T-helper 2 cell (primary cell): ENCODE measurements at places on chromosomes 12 and 14.
A peak's percentile ranks its signal among the peaks of the same experiment; 100 is the strongest.

GRCh38 chr14:33475623-33476022 lies 475.3 kb downstream of the EGLN3 start:
- DNase-seq: no peak

DNA sequence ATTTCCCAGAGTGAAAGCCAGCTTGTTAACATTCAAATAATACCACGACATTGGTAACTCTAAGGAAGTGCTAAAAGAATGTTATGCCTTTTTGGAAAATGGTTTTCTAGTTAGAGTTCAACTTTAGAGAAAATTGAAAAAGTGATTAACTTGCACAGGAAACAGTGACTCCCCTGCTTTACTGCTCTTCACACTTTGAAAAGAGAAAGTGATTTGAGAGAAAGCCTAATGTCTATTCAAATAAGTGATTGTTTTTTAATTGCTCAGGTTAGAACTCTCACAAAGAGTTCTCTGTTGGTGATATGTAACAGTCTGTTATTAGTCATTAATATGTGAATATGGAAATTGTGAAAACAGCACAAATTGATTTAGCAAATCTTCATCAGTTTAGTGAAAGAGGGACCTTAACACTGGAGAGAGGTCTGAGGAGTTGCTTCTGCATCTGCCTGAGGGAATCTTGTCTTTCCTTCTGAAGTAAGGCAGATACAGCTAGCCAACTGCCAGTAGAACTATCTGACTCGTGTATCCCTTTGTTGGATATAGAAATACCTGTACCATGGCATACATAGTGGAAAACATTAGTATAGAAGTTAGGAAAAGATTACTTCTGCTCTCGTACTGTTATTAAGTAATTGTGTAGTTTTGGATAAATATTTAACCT lies 25.5 kb downstream of the ATF7IP start:
- peak; percentile 64 for DNase-seq

GRCh38 chr12:3453206-3453989 lies 37.6 kb upstream of the PRMT8 start:
- no peak for DNase-seq

DNA sequence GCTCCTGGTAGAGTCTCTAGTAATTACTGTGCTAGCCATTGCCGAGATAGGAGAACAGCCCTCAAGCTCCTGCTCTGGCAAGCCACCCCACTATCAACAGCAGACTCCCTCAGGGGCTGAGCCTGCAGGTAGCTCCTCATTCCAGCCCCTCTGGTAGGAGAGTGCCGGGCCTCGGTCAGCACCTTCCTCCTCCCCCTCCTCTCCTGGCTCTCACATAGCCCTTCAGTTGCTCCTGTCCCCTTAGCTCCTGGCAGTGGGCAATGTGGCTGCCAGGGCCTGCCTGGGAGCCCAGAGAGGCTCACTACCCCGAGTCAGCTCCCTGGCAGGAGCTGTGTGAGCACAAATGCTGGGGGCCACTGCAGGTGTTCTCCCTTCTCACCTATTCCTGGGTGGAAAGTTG lies 52.0 kb downstream of the IQSEC3 start:
- no peak for DNase-seq

- no peak for DNase-seq
Observed at GRCh38 chr12:82740129-82741000, 53.7 kb downstream of the TMTC2 start.

DNA sequence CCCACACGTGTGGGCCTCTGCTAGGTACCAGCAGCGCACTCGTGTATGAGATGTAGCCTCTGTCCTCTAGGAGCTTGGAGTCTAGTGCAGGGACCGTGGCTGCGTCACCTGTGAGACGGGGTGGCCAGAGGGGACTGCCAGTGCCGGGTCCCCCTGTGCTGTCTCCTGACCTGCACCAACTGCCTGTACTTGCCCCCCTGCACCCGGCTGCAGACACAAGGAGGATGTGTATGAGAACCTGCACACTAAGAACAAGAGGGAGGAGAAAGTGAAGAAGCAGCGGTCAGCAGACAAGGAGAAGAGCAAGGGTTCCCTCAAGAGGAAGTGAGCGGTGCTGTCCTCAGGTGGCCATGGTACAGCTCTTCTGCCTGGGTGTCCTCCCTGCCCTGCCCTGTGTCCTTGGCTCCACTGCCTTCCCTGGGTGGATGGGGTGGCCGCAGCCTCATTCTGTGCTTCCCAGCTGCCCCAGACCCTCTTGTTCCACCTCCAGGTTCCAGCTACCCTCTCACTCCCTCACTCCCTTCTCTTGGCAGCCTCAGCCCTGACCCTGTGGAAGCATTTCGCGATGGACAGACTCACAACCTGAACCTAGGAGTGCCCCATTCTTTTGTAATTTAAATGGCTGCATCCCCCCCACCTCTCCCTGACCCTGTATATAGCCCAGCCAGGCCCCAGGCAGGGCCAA lies 9.6 kb downstream of the PTPN6 start:
- peak; percentile 89 for DNase-seq

DNA sequence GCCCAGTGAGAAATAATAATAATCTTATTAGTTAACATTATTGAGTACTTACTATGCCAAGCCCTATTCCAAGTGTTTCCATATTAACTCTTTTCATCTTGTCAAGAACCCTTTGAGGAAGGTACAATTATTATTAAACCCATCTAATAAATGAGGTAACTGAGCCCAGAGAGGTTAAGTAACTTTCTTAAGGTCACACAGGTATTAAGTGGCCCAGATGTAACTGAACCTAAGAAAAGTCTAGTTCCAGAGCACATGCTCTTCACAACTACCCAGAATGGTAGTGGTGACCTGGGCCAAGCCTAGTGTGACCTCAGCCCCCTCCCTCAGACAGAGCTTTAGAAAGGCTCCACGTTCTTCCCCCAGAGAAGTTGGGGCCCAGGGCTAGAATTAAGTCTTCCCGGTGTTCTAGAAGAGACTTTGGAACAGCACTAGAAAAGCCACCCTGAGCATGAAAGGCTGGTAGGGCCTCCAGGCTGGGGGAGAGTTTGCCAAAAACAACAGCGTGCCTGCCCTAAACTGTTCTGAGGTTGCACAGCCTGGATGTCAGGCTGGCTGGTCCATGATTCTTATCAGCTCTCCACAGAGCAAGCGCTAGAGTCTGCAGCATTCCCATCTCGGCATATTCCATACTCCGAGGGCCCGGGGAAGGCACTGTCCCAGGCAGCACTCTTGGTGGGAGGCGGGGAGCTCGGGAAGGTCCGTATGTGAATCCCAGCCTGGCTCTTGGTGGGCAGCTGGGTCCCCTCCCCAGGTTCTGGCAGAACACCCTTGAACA lies 41.3 kb upstream of the CTDSP2 start:
- no peak for DNase-seq

DNA sequence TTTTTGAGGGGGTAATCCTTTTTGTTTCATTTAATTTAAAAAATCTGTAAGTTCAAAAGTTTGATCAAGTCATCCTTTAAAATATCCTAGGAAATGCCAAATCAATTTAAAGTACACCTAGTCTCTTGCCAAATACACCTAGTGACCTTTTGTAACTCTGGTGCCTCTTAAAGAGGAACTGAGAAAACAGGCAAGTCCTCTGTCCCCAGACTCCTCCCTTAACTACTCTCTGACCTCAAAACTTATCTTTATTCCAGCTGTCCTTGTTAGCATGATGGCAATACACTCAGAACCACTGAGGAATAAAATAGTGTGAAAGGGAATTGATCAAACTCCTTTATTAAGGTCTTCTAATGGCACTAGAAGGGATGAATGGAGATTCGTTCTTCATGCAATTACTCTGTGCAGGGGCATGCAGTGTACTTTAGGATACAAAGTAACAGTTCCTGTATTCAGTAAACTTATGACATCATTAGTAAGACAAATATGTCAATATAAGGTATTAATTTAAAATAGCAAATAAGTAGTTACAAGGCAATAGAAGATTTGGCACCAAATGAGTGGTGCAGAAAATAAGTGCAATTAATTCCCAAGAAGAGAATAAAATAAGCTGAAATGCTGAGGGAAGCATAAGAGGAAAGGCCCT lies 3.3 kb downstream of the FAR2 start:
- DNase-seq: no peak

- no peak for DNase-seq
Observed at GRCh38 chr12:34286934-34287333, 264.6 kb downstream of the ALG10 start.

GRCh38 chr14:67622675-67623074 lies 3.0 kb downstream of the ARG2 start:
- peak; percentile 61 for DNase-seq

DNA sequence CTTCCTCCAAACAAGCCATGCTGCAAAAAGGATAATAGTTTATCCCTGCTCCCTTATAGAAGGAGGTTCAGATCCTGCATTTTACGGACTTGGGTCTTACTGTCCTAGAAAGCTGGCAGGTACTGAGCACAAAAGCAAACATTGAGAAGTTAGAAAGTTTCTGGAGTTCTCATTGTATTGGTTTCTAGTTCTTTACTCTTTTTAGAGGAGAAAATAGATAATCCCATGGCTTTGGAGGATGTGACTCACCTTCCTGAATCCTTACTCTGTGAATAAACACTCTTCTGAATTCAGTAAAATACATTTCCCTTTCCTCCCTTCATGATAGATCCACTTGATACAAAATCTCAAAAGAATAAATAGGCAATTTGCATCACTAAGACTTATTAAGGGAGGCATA lies 188.9 kb downstream of the NPAS3 start:
- DNase-seq: no peak

- DNase-seq: no peak
Observed at GRCh38 chr12:111842556-111843396, 748 bp downstream of the MAPKAPK5 start.

- DNase-seq: peak; percentile 92
Observed at GRCh38 chr14:38074754-38075153, 132.9 kb upstream of the SSTR1 start.

DNA sequence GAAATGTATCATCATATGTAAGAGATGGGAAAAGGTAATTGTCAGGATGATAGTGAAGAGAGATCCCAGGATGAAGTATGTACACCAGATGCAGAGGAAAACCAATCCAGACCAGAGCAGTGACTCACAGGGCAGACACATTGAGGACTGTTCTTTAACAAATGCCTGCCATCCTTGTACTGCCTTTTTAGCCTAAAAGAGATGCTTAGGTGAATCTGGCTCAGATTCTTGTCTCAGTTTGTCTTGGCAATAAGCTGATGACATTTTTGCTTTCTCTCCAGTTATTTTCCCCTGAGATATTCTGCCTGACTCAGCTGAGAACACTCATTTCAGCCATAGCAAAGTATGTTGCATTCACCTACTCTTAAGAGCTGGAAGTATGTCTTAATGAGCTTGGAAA lies 405.3 kb upstream of the USP15 start:
- no peak for DNase-seq

DNA sequence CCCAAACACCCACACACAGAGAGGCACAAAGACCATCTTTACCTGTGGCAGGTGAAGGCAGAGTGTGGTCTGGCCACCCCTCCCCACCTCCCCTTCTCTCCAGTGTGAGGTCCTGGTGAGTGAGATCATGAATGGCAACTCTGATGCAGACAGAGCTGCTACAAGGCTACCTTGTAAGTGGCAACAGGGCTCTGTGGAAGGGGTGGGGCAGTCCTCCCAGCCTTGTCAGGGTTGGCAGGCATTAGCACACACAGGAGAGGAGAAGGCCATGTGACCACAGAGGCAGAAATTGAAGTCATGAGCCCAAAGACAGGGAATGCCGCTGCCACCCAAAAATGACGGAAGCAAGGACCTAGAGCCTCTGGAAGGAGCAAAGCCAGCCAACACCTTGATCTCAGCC lies 30.7 kb downstream of the VWF start:
- no peak for DNase-seq

DNA sequence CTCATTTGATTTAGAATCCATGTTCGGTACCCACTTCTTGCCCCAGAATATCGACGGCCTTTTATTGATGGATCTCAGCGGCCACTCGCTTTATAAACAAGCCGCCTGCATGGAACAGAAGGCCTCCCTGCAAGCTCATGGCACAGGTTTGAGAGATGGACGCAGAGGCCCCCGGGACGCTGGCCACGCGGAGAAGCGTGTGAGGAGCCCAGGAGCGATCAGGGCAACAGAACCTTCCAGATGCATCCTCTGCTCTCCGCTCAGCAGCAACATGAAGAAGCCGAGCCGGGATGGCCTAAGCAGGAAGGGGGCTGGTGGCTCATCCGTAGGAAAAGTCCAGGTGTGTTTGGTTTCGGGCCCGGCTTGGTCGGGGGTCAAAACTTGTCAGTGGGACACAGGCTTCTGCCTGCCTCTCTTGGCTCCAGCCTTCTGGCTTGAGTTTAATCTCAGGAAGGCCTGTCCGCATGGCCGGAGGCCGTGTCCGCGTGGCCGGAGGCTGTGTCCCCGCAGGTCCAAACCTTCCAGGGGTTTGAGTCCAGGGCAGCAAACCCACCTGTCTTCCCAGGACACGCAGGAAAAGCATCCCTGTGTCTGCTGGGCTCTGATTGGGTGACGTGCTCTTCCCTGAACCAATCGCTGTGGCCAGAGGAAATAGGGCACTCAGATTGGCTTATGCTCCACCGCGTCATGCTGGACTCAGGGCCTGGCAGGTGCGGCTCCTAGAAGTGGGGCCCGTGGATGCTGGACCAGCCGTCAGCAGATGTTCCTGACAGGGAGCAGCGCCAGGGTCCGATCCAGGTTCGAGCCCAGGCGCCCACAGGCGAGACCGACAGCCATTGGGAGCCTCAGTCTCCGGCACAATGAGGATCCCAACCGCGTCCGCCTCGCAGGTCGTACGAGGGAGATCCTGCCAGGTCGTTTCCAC lies 65.0 kb downstream of the GALNT9 start:
- no peak for DNase-seq

DNA sequence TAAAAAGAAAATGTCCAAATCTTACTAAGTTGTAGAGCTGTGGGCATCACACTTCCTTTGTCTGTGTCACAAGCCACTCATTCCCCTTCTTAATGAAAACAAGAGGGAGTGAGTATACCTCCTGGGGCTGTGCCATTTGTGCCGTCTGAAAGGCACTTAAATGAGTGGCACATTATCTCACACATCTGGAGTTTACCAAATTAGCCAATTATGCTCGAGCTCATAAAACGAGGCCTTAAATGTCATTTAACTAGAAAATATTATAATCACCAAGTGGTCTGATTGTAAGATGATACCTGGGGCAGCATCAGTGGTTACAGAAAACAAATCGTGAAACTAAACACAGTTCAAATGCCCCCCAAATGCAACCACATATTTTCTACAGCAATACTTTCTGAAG lies 146.1 kb downstream of the PAX9 start:
- DNase-seq: no peak

- no peak for DNase-seq
Observed at GRCh38 chr14:31566456-31566855, 5.3 kb downstream of the NUBPL start.

DNA sequence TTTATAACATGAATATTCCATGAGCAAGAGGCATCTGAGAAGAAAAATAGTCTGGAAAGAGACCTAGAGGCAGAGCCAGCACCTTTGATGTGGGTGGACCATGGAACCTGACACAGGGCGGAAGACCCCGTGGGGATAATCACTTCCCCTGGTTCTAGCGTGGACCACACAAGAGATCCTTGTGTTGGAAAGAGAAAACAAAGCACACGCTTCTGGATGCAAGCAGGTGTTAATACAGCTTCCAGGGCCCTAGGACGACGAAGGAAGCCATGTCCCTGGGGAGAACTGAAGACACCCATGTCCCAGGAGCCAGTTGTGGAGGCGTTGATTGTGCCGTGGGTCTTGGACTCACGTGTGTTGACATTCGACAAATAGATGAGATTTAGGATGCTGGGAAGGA lies 102.9 kb downstream of the ADGRD1 start:
- no peak for DNase-seq
